ENCODE measurements at places on chromosomes 12 and 14.

DNA sequence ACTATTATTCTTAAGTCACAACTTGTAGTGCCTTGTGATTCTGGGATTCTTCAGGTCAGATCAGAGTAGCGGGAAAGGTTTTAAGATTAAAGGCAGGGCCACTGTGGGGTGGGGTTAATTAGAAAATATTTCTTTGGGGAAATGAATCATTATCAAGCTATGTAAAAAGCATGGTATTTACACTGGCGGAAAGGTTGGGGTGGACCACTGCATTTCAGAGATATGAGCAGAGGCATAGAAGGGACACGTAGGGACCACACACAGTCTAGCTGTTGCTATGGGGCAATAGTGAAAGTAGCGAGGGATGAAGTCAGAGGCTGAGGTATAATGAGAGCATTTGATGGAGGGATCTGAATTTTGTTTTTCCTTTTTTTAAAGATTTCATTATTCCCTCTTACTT is 31.7 kb upstream of the KCNH3 start:
- DNase-seq: no peak

- no peak for DNase-seq
These were observed 225.6 kb downstream of the PPM1H start for GRCh38 chr12:62709311-62709710.

- no peak for DNase-seq
These were observed 39.2 kb downstream of the IGF1 start for GRCh38 chr12:102441077-102441596.

- no peak for DNase-seq
These were observed 2.5 kb upstream of the HOXC11 start for GRCh38 chr12:53970451-53970850.

GRCh38 chr12:108048686-108049085 is 80.4 kb upstream of the WSCD2 start:
- DNase-seq: no peak

DNA sequence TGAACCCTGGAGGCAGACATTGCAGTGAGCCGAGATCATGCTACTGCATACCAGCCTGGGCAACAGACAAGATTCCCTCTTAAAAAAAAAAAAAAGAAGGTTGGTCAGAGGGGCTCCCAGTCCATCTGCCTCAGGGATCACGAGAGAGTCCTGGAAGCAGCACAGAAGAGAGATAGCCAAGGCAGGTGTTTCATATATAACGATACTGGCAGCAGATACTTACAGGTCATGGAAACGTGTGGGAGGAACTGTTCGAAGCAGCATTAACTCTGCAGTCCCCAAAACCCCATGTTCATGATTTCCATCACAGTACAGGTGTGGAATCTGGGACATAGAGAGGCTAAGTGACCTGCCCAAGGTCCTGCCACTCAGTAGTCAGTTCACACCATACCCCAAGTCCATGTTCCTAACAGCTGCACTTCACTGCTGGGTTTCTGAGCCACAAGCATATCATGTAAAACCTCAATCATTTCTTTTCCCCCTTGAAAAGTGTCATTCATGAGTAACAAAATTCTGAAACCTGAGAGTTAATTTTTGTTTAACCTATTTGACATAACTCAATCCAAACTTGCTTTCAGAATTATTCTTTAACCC is 16.7 kb downstream of the CDK2AP1 start:
- DNase-seq: no peak

- DNase-seq: peak; percentile 57
These were observed 1180.6 kb downstream of the VRK1 start for GRCh38 chr14:97977651-97978261.

DNA sequence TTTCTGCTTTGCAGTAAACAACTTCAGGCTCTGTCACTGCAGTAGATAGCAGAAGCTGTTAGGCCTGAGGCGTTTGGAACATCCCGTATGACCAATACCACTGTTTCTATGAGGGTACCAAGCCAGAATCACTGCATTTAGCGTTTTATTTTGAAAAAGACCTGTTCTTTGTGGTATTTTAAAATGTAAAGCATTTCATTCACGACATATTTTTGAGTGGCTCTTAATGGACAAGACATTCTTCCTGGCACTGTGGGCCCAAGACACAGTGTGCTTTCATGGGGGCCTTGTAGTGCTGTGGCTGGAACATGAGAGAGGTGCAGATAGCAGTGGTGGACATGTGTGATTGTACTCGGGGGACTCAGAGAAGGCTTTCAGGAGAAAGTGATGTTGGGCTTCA is 86.4 kb downstream of the DDX51 start:
- DNase-seq: no peak

DNA sequence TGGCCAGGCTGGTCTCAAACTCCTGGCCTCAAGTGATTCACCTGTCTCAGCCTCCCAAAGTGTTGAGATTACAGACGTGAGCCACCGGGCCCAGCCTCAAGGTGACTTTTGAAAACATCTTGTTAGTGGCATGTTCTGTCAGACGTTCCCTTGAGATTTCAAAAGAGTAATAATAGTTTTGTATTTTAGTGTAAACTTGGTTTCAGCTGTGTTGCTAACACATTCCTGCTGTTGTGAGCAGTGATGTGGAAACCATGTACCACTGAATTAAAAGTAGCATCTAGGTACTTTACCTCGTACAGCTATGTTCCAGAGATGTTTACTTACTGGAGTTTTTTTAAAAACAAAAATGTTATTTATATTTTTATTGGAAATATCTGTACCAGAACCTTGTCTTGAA is 111.3 kb downstream of the AEBP2 start:
- DNase-seq: no peak

- DNase-seq: no peak
These were observed 53.4 kb downstream of the ELK3 start for GRCh38 chr12:96247563-96247962.

DNA sequence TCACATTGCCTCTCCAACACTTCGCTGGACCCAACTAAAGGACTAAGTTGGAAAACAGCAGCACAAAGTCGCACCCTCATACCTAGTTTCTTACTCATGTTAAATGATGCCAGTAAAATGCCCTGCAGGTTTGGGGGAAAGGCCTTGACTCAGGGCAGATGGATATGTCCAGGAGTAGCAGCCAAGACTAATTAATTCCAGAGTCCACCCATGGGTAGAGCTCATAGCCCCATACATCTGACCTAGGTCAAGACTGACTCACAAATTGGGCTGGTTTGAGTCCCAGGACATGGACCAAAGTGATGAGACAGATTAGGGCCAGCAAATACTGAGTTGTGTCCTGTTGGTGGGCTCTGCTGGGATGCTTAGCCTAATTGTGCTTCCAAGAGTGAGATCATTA is 224.0 kb upstream of the BTG1 start:
- DNase-seq: no peak

DNA sequence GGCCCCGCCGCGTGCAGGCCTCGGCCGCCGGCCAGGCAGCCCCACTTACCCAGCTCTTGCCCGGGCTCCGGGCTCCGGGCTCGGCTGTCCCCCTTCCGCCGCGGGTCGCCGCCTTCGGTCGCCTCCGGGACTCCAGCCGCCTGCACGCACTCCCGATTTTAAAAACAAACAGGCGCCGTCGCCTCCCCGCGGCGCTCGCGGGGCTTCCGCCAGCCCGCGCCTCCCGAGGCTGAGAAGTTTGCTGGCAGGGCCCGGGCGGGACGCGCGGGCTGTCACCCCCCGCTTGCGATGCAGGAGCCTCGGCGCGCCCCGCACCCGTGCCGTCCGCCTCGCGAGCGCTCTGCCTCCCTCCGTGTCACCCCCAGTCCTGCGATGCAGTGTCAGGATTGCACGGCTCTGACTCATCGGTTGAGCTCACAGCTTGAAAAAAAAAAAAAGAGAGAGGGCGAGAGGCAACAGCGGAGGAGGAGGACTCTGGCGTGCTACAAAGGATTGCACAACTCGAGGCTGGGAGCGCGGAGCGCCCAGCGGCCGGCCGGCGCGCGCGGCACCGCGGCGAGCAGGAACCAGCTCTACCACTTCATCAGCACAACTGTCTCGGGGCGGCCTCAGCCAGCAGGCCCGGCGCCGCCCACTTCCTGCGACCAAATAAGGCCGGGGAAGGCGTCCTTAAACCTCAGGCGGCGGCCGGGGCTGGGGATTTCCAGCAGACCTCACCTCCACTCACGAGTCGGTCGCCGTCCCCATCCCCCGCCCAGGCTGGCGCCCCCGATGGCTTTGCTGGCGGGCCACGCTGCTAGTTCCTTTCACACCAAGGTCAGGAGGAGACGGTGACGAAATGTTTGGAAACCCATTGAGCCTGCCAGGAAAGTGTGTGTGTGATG is 45.8 kb upstream of the PNMA1 start:
- peak; percentile 96 for DNase-seq

DNA sequence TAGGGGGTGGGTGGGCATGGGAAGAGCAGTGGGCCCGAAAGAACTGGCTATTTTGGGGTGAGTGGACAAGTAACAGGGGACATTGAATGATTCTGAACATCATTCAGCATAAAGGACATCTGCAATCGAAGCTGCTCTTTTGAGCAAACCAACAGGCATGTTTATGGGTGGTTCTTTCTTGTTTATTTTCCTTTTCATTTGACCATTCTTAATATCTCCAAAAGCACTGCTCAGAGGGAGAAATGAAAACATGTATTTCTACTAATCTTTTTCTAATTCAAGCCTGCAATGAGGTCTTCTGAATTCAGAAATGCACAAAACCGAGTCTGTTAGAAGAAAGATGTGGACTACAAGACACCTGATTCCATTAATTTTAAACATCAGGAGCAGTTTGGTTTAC is 54.0 kb downstream of the NUAK1 start:
- no peak for DNase-seq

GRCh38 chr12:132151766-132152410 is 7.6 kb downstream of the NOC4L start:
- DNase-seq: no peak

GRCh38 chr14:91231446-91231845 is 13.1 kb downstream of the GPR68 start:
- DNase-seq: no peak

DNA sequence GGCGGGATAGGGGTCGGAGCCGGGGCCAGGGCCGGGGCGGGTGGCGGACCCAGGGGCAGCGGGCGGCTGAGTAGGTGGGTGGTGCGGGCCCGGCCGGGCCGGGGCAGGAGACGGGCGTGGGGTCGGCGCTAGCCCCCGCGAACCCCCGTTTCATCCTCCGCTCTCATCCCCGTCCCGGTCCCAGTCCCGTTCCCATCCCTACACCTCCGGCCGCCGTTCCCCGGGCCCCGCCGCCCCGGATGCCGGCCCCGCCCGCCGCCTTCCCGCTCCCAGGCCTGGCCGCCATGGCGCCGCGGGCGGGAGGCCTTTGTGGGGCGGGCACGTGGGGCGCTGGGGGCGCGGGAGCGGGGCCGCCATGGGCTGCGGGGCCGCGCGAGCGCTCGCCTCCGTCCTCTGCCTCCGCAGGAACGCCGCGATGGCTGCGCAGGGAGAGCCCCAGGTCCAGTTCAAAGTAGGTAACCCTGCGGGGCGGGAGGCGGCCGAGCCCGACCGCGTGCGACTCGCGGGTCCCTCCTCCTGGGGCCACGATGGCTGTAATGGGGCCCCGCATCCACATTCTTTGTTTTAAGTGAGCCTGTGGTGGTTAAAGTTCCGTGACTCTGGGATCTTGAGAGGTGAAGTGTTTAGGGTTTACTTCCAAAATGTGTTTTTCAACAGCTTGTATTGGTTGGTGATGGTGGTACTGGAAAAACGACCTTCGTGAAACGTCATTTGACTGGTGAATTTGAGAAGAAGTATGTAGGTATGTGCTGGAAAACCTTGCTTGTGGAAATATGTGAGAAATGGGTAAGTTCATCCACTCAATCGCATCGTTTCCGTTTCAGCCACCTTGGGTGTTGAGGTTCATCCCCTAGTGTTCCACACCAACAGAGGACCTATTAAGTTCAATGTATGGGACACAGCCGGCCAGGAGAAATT is 572 bp downstream of the RAN start:
- no peak for DNase-seq

- DNase-seq: no peak
These were observed 42.1 kb downstream of the KDM2B start for GRCh38 chr12:121538699-121539061.

- DNase-seq: no peak
These were observed 29.3 kb upstream of the DAAM1 start for GRCh38 chr14:59159169-59159568.

GRCh38 chr14:86955771-86956354 is 1037.1 kb downstream of the GALC start:
- DNase-seq: no peak

DNA sequence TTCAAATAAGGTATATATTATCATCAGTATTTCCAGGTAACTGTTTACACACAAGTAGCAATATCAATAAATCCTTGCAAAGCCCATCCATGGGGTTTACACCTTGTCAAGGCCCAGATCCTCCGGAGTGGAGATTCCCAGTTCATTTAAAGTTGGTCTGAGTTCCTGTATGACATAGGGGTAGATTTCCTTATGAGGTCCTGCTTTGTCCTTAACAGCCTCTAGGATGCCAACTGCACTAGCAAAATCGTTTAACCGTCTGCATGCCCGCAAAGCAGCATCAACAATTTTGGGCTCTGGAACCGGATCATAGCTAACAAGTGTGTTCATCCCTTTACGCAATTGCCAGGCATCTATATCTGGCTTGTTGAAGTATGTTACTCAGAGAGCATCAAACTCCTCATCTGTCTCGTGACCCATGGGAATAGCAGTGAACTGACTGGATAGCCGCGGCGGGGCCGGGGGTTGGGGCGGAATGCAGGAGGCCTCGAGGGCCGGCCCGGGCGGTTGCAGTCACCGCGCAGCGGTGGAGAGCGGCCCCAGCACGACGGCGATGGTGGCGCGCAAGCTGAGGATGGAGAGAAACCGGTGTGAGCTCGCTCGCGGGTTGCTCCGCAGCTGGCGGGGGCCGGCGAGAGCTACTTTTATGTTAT is 30.6 kb upstream of the FBXO34 start:
- DNase-seq: no peak

GRCh38 chr14:102043251-102044025 is 43.4 kb downstream of the HSP90AA1 start:
- DNase-seq: no peak

DNA sequence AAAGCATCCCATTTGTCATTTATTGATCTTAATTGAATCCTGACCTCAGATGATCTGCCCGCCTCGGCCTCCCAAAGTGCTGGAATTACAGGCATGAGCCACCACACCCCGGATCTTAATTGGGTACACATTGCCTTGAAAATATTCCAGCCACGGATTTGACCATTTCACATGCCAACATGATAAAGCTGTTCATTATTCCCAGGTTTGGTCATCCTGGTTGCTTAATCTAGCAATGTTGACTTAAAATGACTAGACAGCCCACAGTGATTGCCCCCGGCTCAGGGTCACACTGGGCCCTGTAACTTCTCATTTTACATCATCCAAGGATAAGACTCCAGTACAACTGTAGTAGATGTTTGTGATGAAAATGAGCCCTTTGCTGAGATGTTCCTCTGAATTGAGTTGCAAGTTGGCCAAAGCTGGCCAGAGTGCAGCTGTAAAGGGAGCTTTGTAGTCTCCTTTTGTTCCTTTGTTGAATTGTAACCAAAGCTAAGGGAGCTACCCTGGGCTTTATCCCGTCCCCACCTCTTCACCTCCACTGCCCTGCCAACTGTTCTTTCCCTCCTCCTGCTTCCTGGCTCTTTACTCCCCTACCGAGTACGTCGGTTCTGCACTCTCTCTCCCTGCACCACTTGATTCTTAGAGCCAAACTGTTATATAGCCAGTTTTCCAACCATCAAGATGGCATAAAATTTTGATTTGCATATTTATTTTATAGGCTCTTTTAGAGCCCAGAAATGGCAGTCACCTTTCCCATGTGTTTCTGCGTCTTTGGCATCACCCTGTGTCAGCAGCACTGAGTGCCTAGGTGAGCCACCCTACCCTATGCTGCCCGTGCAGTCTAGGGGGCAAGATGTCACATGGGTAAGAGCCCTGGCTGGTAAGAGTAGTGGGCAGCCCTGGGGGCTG is 141.3 kb upstream of the HIF1A start:
- DNase-seq: no peak
